ENCODE measurements at places on chromosomes 3 and 15.

DNA sequence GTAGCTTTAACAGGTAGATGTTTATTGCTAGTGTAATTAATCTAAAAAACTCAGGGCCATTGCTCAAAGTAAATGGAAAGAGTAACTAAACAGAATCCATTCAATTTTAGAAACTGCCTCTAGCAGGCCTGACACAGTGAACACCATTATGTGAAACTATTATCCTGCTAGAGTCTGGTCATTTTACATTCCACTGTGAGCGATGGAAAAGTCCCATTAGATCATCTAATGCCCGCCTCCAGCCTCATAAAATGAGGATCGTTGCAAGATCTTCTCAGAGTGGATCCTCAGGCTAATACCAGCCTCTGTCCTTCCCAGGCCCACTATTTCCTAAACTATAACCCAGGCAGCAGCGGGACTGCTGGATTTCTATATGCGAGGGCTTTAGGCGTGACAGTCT is 107.7 kb downstream of the WDR76 start:
- DNase-seq = peak; percentile 55

DNA sequence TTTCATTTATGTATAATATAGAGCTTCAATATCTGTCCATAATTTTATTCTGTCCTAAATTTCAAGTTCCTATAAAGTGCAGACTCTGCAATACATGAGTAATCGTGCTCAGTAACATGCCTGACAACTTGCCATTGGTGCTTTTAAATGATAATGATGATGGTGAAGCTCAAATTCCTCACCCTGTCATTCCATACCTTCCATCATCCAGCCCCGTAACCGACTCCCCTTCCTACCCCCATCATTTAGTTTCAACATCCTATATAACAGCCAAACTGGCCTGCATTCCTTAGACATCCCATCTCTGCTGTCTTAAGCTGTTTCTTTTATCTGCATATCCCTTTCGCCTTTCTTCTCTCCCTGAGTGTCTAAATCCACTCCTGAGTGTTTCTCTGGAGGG is 67.2 kb upstream of the DLG1 start:
- DNase-seq = no peak

DNA sequence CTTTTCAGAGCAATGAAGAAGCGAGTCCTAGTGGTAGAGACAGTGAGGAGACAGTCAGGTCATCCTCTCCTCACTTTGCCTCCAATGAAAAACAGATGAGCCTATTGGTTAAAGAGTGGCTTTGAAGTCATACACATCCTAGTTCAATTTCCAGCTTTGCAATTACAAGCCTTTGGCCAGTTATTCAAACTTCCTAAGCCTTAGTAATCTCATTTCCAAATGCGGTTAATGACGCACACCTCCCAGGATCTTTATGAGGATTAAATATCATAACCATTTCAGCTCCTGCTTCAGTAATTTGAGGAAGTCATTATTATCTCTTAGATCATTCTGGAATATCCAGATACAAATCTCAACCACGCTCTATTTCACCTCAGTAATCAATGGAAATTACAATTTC is 10.0 kb upstream of the ST6GAL1 start:
- no peak for DNase-seq

DNA sequence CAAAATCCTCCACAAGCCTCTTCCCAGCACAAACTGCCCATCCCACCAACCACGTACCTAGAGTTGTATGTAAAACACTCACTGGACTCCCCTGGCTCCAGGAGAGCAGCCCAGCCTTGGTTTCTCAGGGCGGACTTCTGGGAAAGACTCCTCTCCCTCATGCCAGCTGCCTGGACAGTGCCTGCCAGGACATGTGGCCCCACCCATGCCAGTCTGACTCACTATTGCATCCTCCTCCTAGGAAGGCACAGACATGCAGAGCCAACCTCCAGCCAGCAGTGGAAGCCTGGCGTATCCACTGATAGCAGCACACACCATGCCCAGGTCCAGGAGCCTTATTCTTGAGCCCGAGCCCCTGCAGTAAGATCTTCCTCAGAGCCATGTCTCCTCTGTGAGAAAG is 8.6 kb downstream of the PKM start:
- no peak for DNase-seq

GRCh38 chr15:36029606-36030210 is 483.7 kb upstream of the DPH6 start:
- peak; percentile 57 for DNase-seq

DNA sequence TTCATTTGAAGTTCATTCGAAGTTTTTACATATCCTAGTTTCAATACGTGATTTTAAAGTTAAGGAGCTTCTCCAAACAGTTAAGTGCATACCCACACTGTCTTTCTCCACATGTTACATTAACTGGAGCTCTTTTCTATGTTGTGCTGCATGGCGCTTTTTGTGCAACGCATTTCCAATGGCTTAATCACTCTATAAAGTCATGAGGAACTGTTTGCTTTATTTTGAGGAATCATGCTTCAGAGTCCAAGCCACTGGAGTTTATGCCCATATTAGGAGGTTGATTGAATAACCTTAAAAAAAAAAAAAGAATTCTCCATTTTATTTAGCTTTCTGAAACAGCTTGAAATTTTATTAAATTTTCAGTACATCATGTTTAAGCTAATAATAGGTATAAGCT is 109.4 kb upstream of the MBNL1 start:
- peak; percentile 74 for DNase-seq

GRCh38 chr3:129616713-129617112 is 10.2 kb upstream of the PLXND1 start:
- peak; percentile 19 for DNase-seq

DNA sequence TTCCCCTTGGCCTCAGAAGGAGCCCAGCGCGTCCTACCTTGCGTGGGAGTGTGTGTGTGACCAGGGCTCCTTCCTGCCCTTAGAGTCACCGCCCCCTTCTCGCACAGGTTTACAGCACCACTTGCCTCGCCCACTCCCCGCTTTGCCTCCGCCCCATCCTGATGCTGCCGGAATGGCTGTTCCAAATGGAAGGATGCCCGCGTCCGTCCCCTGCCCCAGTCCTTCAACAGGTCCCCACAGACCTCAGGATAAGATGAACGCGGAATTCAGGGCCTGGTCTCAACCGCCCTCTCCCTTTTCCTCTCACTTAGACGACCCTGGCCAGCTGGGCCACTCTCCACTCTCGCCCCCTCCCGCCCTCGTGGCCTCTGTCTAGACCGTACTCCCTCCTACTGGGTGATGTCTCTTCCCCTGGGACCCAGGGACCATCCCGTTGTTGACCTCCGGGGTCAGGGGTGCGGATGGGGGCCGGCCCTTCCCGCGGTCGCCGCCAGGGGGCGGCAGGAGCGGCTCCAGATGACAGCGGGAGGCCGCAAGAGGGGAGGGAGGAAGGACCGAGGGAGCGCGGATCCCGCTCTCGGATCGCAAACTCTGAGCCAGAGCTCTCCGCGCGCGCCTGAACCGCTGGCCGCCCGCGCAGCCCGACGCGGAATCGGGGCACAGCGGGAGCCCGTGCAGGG is at the start of gene THSD4:
Gene THSD4, plus strand, starts transcription at position 585 of the 680 bp plus-strand sequence.
- no peak for DNase-seq

DNA sequence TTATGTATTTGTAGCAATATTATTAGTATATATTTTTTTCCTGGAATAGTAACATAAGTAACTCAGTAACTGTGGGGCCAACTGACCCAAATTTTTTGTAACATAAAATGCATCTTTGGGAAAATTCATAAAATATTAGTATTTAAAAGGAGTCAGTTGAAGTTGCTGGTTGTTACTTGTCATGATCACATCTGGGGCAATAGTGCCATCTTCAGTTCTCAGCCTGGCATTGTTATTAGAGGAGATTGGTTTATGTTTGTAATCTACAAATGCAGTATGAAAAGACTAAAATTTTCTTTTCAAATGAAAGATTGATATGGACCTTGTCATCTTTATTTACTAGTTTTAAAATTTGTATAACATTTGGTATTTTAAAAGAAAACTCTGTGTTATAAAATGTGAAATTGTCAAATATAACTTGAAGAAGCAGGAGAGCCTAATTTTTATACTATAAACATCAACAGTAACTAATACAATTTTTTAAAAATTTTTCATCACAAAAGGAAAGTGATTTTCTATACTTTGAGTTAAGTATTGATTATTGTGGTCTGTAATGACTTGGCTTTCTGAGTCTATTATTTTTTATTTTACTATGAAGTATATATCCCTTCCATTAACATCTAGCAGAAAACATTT is 38.8 kb upstream of the MLF1 start:
- peak; percentile 7 for DNase-seq

DNA sequence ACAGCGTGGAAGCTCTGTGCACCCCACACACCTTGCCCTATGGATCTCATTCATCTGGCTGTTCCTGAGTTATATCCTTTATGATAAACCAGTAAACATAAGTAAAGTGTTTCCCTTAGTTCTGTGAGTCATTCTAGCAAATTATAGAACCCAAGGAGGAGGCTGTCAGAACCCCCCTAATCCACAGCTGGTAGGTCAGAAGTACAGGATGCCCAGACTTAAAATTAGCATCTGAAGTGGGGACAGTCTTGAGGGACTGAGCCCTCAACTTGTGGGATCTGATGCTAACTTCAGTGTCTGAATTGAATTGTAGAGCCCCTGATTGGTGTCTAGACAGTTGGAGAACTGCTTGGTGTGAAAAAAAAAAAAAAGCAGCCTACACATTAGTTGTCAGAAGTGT is 75.1 kb downstream of the B3GNT5 start:
- no peak for DNase-seq

- no peak for DNase-seq
These were observed 702.0 kb downstream of the GRM7 start for GRCh38 chr3:7562892-7563291.
